ENCODE measurements at places on chromosomes 5 and 9.
A peak's percentile ranks its signal among the peaks of the same experiment; 100 is the strongest.

DNA sequence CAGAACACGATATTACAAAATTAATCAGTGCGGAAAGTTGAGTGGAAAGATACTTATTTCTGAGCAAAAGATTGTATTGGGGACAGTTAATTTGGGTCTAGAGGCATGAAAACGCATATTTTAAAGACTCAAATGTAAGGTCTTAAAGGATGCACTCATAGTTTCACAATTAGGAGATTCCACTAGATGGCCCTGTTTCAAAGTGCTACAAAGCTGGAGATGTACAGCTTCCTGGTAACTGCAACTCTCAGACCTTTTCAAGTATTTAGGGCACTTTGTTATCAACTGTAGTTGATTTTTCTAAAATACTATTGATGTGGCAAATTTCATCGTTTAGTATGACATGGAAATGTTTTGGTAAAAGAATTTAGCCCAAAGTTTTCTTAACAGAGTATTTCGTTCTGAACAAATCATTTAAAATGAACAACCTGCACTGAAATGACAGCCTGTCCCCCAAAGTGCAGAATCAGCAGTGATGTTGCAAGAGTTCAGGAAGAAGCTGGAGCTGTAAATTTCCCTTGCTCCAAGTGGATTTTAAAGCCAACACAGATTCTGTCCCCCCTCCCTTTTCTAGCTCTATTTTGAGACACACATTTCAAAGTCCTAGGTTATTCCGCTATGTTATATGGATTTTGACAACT lies 16.2 kb upstream of the NDUFB6 start:
- DNase-seq = no peak

GRCh38 chr9:80892703-80893102 lies 796.6 kb downstream of the TLE1 start:
- no peak for DNase-seq

- no peak for DNase-seq
Observed at GRCh38 chr5:170403675-170404074, 14.5 kb upstream of the KCNMB1 start.

- no peak for DNase-seq
Observed at GRCh38 chr9:1708219-1708618, 306.9 kb upstream of the SMARCA2 start.

GRCh38 chr9:38727497-38728001 lies 7.6 kb upstream of the FAM240B start:
- DNase-seq = no peak

- no peak for DNase-seq
Observed at GRCh38 chr9:82588301-82589180, 474.4 kb downstream of the RASEF start.

GRCh38 chr9:131810351-131811170 lies 70.7 kb upstream of the RAPGEF1 start:
- peak; percentile 71 for DNase-seq

DNA sequence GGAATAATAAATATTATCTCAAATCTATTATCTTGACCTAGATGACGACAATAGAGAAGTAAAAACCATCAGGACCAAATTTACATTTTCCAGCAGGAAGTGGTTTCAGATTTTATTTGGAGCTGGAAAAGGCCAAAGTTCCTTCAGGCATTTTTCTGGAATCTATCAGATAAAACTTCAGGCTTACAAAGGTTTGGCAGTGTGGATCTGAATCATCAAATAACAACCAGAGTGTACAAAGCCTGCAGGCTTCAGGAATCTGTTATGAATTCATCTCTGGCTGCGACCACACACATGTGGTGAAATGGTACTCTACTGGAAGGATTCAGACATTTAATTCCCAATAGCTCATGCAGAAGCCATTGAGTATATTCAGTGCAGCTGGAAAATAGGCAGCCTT lies 726.4 kb upstream of the GRAMD2B start:
- DNase-seq = no peak

DNA sequence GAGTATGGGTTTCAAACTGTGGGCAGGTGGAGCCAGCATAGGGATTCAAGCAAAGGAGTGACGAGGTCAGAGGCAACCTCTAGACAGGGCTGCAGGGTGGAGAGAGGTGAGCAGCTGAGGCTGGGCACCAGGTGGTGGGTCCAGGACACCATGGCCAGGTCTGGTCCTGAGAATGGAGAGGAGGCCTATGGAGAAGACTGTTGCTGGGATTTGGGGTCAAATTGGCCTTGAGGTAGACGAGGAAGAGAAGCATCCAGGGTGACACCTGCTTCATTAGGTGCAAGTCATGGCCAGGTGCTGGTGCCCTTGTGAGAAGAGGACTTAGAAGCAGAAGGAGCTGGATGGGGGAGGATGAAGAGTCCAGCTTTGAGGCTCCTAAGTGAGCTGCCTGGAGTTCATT lies 99.6 kb downstream of the NSG2 start:
- DNase-seq = no peak

- peak; percentile 93 for DNase-seq
Observed at GRCh38 chr9:136122425-136123383, 4.0 kb upstream of the TMEM250 start.

GRCh38 chr9:15999422-16000339 lies 446.8 kb downstream of the CCDC171 start:
- no peak for DNase-seq

- DNase-seq = no peak
Observed at GRCh38 chr9:35859310-35859989, 10.8 kb downstream of the OR13J1 start.

DNA sequence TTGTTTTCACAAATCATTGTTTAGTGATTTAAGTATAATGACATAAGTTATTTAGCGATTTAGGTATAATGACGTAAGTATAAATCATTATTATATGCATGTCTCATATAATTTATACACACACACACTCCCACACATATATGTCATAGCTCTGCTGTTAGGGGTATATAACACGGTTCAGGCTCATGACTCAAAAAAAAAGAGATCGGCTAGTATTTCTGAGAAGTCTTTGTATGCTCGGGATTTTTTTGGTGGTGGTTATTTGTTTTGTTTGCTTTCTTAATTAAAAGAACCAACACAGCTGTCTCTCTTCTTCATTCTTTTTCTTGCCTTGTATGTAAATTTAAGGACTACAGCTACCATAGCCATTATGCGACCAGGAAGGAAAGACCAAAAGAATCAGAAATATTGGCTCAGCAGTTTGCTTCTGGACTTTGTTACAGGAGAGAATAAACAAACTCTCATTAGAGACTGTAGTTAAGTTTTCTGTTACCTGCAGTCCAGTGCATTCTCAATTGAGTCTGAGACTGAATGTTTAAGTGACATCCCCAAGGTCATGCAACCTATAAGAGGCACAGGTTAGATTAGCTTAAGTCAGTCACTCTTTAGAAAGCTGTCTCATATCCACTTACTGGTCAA lies 83.2 kb upstream of the NREP start:
- no peak for DNase-seq
